NAMALWA (cell line): ENCODE measurements at places on chromosomes 1 and 21.

DNA sequence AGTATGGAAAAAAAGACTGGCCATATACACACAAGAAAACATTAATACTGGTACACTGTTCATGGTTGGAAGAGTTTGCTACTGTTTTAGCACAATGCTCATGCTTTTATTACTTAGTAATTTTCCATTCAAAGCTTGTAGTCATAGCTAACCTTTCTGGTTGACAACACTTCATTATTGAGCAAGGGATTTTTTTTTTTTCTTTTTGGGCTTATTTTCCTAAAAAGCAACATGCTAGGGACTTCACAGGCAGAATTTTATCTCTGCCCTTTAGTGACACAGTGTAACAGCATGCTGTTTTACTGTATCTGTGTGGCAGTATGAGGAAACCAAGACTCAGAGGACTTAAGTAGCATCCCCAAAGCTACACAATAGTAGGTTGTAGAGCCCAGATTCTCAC lies 58.5 kb downstream of the FGGY start:
- DNase-seq = no peak

- no peak for DNase-seq
Observed at GRCh38 chr1:201597551-201598230, 58.8 kb downstream of the NAV1 start.

- DNase-seq = peak; percentile 85
Observed at GRCh38 chr1:179080866-179081686, 794 bp upstream of the TOR3A start.

- DNase-seq = no peak
Observed at GRCh38 chr1:18963968-18964367, 7.5 kb upstream of the IFFO2 start.

DNA sequence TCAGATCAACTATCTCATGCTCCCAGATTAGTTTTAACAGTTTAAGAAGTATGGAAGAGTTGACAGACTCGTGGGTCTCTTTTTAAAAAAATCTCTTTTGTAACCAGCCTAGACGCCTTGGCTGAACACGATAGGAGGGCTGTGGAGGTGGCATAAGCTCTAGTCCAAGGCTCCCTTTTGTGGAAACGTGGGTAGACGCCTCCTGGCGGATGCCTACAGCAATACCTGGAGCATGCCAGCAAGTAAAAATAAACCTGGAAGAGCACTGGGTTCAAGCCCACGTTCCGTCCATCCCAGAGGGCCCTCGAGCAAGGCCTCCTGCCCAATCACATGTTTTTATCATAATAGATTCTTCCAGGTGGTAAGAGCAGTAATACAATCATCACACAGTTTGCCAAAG lies 87.9 kb downstream of the RGS7 start:
- peak; percentile 13 for DNase-seq

- no peak for DNase-seq
Observed at GRCh38 chr1:211713231-211713630, 37.8 kb upstream of the NEK2 start.

DNA sequence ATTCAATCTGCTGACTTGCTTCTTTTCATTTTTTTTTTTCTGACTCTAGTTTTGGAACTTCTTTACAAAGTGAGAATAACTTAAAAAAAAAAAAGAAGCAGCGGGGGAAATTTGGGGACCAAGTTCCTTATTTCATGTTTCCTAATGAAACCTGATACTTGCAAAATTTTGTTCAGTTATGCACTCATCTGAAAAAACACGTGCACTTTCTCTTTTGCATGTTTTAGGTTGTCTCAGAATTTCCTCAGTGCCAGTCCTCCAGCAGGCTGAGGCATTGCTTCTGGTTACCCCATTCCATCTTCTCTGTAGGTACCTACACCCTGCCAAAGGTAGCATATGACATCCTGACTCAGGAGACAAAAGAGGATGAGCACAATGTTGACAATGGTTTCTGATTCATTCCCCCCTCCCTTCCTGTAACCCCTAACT lies 299.7 kb downstream of the GRIK1 start:
- DNase-seq = peak; percentile 53
